Left ventricle myocardium superior (tissue), 1 donor: ENCODE measurements at places on chromosomes 6 and 20. TPM values are rescaled to one million over a fixed set of nuclear protein-coding genes. Genes with fewer than 3 reads are reported as not detected.

- DNase-seq: no peak
Measured at GRCh38 chr20:57038608-57039440, 227.6 kb downstream of the BMP7 start.

GRCh38 chr6:49468042-49468441 is 4.9 kb downstream of the CENPQ start:
- DNase-seq: no peak

- no peak for DNase-seq
Measured at GRCh38 chr6:143205131-143205535, 144.4 kb downstream of the AIG1 start.

- DNase-seq: no peak
Measured at GRCh38 chr6:145789443-145789842, 25.2 kb downstream of the FBXO30 start.

GRCh38 chr6:1394514-1395463 is 5.4 kb downstream of the FOXF2 start:
- no peak for DNase-seq

DNA sequence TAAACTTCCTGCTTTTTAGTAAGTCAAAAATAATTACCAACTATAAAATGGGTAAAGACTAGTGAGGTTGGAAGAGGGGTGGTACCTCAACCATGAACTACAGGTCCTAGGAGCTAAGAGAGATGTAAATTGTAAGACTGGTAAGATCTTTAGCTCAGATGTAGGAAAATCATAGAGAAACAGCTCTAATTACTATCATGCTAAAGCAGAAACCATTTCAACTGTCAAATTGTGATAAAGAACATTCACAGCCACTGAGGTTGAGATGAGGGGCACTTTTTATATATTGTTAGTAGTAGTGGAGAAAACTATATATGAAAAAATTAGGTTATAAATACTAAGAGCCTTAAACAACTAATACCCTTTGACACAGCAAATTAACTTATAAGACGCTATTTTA is 20.0 kb downstream of the CDK19 start:
- no peak for DNase-seq

The TSHZ2 gene
- 5.2 TPM for total RNA-seq

The GSTA3 gene
- total RNA-seq: not detected

DNA sequence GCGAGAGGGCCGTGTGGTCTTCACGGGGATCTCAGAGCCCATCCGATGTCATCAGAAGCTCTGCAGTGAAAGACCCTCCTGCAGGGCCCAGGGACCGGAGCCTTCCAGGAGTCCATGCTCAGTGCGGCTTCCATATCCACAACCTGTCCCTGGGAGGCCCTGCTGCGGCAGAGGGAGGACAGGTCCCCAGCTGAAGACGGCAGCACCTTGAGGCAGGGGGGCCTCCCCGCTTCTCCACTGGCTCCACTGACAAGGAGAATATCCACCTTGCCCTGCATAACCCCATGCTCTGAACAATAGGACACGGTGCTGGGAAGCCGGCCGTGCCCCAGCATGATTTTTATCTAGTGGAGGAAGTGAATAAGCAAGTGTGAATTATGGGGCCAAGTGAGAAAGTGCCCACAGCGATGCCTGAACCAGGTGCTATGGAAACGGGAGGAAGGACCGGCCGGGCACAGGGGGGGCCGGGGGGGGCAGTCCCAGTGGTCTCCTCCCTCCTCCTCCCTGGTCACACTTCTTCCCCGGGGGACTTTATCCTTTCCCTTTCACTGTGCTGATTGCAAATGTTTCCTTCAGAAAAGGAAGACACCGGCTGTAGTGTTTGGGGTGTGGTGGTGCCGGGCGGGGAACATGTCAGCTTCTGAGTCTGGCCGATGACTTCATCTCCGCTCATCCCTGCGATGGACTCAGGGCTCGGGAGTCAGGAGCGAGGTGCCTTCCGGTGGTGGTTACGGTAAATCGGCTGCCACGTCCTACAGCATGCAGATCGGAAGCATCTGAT is 225.1 kb downstream of the ERMARD start:
- peak; percentile 24 for DNase-seq

- no peak for DNase-seq
Measured at GRCh38 chr20:18831830-18832499, 18.4 kb downstream of the SCP2D1 start.

- DNase-seq: no peak
Measured at GRCh38 chr20:57986666-57987065, 241.8 kb downstream of the ANKRD60 start.

DNA sequence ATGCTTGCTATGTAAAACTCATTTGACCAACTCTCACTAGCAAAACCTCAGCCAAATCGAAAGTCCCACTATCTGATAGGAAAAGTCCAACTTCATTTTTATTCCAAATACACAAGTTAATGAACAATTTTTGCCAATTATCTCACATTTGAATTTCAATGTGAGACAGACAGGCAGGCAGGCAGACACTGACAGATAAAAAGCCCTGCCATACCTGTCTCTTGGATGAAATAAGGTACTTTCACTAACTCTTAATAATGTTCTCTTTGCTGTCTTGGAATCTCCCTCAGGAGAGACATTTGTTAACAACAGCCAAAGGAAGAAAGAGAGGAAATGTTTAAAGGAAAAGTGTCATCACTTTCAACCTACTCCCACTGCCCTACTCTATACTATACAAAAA is 82.0 kb downstream of the RNGTT start:
- no peak for DNase-seq

- DNase-seq: no peak
Measured at GRCh38 chr6:130851026-130851425, 23.8 kb downstream of the SMLR1 start.

DNA sequence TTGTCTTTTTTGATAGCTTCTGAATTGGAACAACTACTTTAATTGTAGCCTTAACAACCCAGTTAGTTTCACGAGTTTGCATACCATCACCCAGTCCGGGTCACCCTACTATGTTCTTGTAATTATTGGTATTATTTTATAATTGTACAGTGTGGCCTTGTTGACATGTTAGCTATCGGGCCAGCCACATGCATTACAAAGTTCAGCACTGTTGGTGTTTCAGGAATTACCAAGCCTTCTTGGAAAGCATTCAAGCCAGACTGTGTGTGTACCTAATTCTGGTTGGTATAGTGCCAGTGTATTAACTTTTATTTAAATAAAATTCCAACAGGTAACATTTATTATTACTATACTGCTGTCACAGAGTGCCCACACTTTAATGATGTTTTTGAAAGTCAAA is 150.9 kb downstream of the JARID2 start:
- DNase-seq: no peak

The MLIP gene
- 436 TPM for total RNA-seq

GRCh38 chr6:14945461-14946185 is 300.2 kb upstream of the JARID2 start:
- no peak for DNase-seq

DNA sequence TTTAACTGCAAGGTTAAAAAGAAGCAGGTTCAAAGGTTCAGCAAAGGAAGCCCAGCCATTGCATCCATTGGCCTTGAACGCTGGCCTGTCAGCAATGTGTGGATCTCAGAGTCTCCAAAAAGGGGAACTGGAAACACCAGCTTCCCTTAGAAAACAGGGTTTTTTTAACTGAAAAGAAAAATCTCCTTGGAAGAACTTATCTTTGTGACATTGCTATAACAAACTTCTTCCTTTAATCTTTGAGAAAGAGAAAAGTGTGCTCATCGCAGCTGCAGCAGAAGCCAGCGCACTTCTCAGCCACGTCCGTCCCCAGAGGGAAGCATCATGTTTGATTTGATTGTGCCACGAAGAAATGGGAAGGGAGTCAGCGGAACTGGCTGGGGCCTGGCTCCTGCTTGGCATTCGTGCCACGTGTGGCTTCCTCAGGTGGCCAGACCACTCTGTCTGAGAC is 215.0 kb downstream of the SYNDIG1 start:
- DNase-seq: no peak

DNA sequence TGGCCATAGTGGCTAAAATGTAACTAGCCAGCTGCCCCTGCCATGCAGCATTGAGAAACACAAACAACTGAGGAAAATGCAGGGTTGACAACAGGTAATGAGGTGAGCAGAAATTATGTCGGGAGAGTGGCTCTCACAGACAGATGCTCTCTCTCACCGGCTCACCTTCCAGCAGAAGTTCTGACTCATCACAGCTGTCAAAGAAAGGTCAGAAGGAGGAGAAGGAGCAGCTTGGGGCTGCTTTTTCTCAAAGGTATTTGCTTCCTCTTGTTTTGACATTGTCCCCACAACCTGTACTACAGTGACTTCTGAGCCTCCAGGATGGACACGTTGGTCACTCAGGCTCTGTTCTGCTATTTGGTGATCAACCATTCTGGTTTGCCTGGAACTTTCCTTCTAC is 190.5 kb upstream of the HEY2 start:
- DNase-seq: no peak

The ALDH8A1 gene
- total RNA-seq: 0.20 TPM

The SYCP2L gene
- 1.1 TPM for total RNA-seq
